ENCODE measurements at places on chromosomes 12 and 14.

- DNase-seq = no peak
Observed at GRCh38 chr14:96602186-96602585, 100.0 kb downstream of the PAPOLA start.

GRCh38 chr14:99752486-99753121 lies 40.6 kb upstream of the EML1 start:
- no peak for DNase-seq

GRCh38 chr12:2877047-2877952 lies at the start of the genes FOXM1 and RHNO1:
Gene FOXM1, minus strand, starts transcription at chr12:2877174. Its CDS starts 2,696 bp downstream, at chr12:2874478.
Gene RHNO1, plus strand, starts transcription at chr12:2877223. Its CDS starts 8,144 bp downstream, at chr12:2885367.
- DNase-seq = peak; percentile 89

- no peak for DNase-seq
Observed at GRCh38 chr14:37889087-37889486, 293.7 kb downstream of the TTC6 start.

DNA sequence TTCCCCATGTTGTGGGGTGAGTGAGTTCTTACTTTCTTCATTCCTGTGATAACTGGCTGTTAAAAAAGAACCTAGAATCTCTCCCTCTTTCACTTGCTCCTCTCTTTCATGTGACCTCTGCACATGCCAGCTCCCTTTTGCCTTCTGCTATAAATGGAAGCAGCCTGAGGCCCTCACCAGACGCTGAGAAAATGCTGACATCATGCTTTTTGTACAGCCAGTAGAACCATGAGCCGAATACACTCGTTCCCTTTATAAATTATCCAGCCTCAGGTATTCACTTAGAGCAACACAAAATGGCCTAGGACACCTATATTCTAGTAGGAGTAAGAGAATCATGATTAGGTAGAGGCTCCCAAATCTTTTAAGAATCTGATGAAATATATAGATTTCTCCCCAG lies 333.5 kb downstream of the LRIG3 start:
- DNase-seq = no peak

DNA sequence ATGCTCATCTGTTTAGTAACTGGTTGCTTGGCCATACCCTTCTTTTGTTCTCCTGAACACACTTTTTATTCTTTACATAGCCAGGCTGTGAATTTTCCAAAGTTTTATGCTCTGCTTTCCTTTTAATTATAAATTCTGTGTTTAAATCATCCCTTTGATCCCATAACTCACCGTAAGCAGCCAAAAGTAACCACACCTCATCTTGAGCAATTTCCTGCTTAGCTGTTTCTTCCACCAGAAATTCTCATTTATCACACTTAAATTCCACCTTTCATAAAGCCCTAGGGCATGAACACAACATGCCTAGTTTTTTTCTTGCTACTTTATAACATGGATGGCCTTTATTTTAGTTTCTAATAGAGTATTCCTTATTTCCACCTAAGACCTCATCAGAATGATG lies 510.7 kb downstream of the C12orf50 start:
- no peak for DNase-seq

DNA sequence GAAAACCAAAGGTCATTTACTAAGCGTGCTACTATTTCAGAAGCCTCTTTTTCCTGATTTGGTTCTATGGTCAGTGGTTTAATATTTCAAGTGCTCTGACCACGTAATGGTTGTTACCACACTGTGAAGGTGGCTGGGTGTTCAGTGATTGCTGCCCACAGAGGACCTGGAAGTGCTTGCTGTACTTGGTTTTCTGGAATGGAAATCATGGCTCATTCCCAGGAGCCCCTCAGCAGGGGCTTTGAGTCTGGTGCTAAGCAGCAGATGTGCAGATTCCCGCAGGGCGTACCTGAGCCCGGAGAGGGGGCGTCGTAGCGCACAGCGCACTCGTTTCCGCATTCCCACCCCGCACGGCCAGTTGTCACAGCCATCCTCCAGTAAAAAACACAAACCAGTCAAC lies 50.5 kb downstream of the TRAF3 start:
- no peak for DNase-seq

DNA sequence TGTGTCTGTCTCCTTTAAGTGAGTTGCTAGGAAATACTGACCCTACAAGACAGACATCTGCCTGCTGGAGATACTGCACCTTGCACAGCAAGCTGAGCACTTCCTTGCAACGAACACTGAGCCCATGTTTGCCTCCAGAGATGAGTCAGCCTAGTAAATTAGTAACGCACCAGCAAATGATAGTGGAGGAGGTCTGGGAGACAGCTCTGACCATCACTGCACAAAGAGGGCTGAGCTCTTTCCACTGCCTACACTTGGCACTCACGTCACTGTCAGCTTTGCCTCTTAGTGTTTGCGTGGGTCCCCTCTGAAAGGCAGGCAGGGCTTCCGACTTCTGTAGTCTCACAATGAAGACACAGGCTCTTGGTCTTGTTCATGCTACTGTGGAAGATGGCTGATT lies 109.0 kb downstream of the APAF1 start:
- DNase-seq = peak; percentile 72

GRCh38 chr14:102248121-102248520 lies 56.8 kb downstream of the MOK start:
- no peak for DNase-seq

DNA sequence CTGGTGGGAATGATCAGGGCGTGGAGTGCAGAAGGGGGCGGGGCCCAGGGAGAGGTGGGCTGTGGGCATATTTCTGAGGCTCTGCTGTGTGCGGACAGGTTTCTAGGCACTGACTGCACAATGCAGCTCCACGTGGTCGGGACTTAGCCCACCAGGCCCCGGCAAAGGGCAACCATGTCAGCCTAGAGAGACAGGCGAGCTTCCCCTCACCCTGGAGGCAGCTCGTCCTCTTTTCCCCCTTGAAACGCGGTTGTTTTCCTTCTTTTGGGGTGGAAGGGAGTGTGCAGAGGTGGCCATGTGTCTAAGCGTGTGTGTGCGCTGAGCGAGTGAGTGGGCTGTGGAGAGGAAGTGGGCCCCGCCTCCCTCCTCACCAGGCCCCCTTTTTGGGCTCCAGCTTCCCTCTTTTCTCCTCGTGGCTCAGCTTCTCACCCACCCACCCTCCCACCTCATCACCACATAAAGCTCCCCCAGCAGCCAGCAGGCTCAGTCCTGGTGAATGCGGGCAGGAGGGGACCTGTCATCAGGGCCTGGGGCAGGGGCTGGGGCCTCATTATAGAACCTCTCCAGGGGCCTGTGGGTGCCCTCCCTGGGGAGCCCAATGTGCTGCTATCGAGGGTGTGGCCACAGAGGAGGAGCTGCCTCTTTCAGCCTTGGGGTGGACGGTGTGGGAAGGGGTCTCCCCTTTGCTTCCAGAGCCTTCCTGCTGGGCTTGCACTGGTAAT lies 22.0 kb downstream of the LRTM2 start:
- no peak for DNase-seq

DNA sequence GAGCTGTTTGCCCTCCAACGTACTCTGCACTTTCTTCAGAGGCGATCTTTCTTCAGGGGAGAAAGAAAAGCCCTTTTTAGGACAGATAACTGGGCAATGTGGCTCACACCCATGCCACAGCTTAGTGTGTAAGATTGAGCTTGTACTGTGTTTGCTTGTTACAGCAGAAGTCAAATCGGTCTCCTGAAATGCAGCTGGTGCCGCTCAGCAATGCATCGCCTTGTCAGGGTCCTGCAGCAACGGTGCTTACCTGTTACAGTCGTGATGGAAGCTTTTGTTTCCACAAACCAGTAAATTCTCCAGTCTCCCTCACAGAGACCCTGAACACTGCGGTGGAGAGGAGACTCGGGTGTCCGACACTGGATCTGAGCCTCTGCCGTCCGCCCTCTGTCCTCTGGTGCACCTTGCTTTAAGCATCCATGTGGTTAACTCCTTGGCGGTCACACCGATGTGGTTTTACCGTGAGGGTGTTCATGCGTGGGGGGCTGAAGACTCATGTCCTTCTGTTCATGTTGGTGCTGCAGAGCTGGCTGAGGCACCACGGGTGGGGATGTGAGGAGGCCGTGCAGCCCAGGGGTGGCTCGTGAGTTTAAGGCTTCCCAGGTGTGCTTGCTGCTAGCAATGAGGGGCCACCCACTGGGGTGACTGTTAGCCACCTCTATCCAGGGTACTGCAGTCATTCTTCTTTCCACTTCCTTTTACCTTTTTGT lies 47.3 kb downstream of the FBXL14 start:
- no peak for DNase-seq

DNA sequence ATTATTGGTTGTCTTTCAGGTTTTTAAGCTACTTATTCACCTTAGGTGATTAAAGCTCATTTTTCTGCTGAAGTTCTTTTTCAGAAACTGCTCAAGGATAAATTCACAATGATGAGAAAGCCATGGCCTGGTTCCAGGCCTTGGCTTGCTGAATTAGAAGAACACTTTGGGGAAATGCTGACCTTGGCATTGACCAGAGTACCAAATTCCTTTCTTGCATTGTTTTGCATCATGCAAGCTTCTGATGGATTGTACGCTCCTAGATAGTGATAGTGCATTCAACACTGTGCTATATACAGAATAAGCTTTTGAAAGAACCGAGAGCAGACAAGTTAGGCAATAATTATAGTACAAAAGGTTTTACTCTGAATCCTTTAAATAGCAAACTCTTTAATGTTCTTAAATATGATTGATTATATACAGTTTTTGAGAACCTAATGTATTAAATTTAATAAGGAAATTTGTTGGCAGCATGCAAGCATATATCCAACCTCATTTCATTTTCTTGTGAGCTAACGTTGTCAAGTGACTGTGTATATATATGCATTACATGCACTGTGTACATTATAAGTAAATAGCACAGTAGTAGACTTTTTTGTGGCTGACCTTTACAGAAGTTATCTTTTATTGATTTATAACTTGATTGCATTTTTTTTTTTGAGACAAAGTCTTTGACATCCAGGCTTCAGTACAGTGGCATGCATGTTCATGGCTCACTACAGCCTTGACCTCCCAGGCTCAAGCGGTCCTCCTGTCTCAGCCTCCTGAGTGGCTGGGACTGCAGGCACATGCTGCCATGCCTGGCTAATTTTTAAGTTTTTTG lies 99.2 kb downstream of the DIP2B start:
- no peak for DNase-seq

DNA sequence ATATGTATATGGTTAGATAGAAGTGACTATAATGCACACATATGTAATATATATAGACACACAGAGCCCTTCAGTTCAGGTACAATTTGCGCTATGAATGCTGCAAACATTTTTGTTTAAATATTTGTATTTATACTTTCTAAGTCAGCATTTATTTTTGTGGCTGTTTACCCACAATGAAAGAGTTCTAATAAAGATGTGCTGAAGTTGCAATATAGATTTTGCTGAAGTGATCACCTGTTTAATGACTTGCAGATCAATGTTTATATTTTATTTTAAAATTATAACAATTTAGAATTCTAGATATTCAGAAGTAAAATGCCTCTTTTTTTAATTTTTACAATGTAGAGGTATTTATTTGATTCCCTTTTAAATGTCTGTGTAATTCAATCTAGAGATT lies 3.5 kb downstream of the FOXG1 start:
- no peak for DNase-seq

DNA sequence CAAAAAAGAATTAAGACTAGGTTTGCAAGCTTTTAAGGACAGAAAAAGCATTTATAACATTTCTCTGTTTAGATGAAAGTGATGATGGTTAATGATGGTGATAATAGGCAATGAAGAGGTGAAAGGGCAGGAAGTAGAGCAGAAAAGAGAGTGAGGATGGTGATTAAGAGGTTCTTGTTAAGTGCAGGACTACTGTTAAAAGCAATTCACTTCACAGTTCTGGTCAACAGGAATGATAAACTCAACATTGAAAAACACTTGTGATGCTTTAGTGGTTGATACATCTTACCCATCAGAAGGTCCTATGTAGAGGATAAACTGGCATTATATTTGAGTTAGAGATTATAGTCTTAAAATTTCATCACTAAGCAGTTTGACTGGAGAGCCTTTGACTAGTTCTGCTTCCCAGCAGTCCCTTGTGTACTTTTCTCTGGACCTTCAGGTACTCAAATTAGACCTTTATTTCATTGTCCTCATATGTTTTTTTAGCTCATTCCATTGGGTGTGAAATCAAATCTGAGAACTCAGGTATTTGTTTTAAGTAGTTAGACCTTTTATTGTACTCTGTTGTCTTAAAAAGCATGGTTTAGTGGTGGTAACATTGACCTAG lies 10.9 kb downstream of the RAP1B start:
- no peak for DNase-seq

DNA sequence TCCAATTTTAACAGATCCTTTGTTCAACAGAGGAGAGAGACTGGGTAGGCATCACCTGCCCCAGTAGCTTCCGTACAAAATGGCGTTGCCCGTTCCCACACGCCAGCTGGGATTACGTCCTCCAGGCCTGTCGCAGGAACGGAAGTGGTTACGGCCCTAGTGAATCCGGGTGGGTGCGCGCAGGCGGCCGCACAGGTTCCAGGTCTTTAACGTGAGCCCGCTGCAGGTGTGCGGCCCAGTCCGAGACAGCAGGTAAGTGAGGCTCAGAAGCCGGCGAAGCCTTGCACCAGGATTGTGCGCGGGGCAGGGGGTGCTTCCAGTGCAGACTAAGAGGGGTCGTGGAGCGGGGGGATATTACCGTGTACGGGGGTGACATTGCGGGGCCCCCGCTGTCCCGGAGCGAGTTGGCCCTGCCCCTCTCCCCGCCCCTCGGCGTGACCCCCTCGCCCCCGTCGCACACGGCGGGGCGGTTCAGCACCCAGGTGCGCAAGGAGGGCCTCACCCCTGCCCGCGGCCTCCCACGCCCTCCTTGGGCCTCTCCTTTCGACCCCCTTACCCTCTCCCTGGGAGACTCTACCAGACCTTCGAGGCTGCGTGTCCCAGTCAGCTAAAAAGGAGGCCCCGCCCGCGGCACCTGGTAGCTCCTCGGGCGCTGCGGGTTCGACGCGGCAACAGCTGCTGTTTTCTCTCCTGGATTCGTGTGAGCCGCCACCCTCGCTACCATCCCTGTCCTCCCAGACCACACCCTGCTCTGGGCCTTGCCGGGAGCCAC lies at the start of gene EXD2:
Gene EXD2 (plus strand): TSS at position 159 of the 772 bp plus-strand sequence. CDS start 17,973 bp downstream, outside the sequence.
- DNase-seq = peak; percentile 89

DNA sequence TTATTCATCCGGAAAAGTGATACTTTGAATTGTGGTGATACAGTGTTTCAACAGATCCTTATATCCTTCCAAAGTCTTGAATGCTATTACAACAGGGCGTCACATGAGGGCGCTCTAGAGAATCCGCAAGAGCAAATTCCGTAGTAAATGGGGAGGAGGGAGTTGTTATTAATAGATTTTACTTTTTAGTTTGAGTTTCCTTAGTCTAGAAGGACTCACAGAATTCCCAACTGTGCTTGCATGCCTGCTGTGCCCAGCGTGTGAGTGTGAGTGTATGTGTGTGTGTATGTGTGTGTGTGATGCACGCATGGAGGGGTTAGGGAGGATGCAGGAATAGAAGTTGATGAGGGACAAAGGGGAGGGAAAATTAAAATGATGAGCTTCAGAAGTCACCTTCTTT lies 375.3 kb downstream of the C12orf75 start:
- no peak for DNase-seq

All from GM06990 (cell line).